ENCODE measurements at places on chromosomes 1 and 21.

DNA sequence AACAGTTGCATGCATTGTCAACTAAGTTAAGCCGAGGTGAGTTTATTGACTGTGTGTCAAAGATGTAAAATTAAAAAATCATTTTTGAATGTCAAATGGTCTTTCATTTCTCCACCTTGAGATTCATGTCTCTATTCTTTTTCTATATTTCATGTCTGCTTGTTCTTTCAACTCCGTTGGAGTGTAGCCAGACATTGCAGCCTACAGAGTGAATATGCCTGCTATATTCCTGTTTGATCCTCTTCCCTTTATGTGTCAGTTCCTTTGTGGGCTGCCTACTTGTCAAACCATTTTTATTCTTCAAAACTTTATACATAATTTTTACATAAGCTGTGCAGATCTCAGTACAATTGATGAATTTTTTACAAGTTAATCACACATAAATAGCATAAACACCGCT, 1325.8 kb upstream of the PRMT6 start:
- no peak for DNase-seq

GRCh38 chr21:41821081-41821755, 54.4 kb upstream of the RIPK4 start:
- DNase-seq, result no peak

- DNase-seq, result no peak
Observed at GRCh38 chr1:55061706-55062321, 22.5 kb downstream of the PCSK9 start.

DNA sequence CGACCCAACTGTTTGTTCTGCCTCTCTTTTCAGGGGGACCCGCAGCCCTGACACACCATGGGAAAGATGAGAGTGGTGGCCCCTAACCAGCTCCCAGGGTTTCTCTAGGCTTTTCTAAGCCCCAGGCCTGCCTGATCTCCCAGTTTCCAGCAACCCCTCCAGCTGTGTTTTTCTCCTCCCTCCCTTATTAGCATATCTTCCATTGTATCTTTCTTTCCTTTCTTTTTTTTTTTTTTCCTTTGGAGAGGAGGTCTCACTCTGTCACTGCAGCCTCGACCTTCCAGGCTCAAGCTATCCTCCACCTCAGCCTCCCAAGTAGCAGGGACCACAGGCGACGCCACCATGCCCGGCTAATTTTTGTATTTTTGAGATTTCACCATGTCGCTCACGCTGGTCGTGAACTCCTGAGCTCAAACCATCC, 1.8 kb upstream of the CERS2 start:
- no peak for DNase-seq

DNA sequence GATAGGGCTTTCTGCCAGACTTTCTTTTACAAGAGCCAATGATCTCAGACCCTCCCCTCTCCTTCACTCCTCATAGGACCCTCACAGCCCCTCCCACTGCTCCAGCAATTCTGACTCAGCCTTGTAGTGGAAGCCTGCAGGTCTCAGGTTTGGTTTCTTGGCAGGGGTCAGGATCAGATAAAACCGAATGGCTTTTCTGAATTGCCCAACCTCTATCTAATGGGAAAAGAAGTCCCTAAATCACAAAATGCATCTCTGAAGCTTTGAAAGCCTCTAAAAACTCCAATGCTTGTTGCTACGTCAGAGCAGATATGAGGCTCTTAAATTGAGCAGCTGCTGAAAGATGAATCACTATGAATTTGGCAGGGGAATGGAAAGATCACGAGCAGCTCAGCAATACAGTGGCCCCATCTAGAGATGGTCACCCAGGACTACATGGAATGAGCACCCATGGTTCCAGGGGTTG, 74.5 kb downstream of the NID1 start:
- no peak for DNase-seq

DNA sequence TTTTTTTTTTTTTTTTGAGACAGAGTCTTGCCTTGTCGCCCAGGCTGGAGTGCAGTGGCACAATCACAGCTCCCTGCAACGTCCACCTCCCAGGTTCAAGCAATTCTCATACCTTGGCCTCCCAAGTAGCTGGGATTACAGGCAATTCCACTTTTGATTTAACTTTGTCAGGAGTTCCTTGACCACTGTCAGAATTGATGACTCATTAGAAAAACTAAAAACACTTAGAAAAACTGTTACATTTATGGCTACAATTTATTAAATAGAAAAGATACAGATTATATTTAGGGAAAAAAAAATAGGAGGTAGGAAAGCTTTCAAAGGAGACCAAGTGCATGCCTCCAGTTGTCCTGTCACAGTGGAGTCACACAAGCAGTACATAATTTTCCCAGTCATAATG, 20.0 kb downstream of the ZNF678 start:
- DNase-seq, result no peak

- no peak for DNase-seq
Observed at GRCh38 chr1:184212649-184213314, 161.3 kb downstream of the TSEN15 start.

DNA sequence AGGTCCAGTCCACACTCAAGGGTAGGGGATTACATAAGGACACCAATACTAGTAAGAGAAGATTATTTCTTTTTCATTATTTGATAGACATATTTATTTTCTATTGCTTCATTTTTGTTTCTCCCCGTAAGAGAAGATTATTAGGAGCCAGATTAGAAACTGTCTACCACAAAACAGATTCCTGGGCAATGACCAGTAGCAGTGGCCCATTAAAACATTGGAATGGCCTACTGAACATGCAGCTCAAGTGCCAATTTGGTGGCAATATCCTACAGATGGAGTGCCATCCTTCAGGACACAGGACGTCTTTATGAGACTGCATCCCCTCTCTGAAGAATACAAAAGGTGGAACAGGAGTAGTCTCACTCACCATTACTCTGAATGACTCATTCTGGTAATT, 34.0 kb upstream of the ARHGAP29 start:
- no peak for DNase-seq

- no peak for DNase-seq
Observed at GRCh38 chr1:219573158-219573557, 39.7 kb downstream of the ZC3H11B start.

Data from stimulated activated CD4-positive, alpha-beta T cell treated with anti-CD3 and anti-CD28 coated beads, Interleukin-1b, Interleukin-23, amount 100 ng/mL, for 24 hours (primary cell).